ENCODE measurements at places on chromosomes 5 and 9.

GRCh38 chr9:78196258-78196657 lies 39.6 kb upstream of the CEP78 start:
- DNase-seq = no peak

GRCh38 chr5:142671801-142672200 lies 14.1 kb downstream of the FGF1 start:
- no peak for DNase-seq

- DNase-seq = peak; percentile 17
These were observed 208.2 kb downstream of the SEC61B start for GRCh38 chr9:99430301-99430700.

DNA sequence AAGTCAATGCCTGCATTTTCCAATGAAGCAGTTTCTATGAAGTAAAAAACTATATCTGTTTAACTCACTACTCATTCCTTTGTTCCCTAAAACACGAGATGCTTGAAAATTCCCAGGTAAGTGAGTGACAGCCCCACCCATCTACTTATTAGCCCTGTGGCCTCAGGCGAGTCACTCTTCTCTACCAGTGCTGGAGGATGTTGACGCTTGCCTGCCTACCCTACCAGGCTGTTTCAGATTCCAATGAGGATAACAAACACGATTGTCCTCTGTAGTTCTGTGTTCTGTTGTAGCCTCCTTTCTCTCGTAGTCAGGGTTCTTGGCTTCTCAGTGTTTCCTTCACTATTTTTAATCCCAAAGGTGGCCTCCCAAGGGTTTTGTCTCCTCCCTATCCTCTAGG lies 388.8 kb downstream of the KDM4C start:
- DNase-seq = no peak

- no peak for DNase-seq
These were observed 68.2 kb upstream of the S1PR3 start for GRCh38 chr9:88923092-88923491.

- DNase-seq = no peak
These were observed 69.9 kb downstream of the TLE1 start for GRCh38 chr9:81619353-81620001.

GRCh38 chr9:32930486-32930885 lies 70.9 kb downstream of the APTX start:
- no peak for DNase-seq
